Right renal cortex interstitium (tissue), 3 donors: ENCODE measurements at places on chromosomes 5 and 9. TPM values are rescaled to one million over a fixed set of nuclear protein-coding genes. Genes with fewer than 3 reads are reported as not detected.

DNA sequence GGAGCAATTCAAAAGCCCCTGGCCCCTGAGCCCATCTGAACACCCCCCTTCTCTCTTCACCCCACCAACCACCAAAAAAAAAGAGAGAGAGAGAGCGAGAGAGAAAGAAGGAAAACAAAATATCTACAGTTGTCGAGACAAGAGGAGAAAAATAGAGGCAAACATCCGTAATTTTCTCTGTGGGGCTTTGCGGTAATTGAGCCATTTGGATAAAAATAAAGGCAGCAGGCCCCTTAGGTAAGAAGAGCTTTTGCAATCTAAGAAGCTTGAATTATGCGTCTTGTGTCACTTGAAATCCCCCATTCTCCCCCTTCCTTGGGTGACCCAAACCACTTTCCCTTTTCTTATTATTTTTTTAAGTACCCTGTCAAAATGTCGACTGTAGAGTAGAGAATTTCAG is 35.5 kb upstream of the FUBP3 start:
- DNase-seq, result no peak

DMRT2 gene
- 3.6 TPM for polyA plus RNA-seq

GRCh38 chr9:77063645-77064285 is 44.3 kb downstream of the FOXB2 start:
- no peak for DNase-seq

GRCh38 chr5:106094204-106094607 is 1576.5 kb downstream of the EFNA5 start:
- DNase-seq, result peak; percentile 14
